Activated CD8-positive, alpha-beta T cell treated with anti-CD3 and anti-CD28 coated beads, Interleukin-2, amount 10 ng/mL, durations not matched to agents 7 days and 5 days (primary cell): ENCODE measurements at places on chromosomes 4 and X. TPM values are rescaled to one million over a fixed set of nuclear protein-coding genes. Genes with fewer than 3 reads are reported as not detected.

DNA sequence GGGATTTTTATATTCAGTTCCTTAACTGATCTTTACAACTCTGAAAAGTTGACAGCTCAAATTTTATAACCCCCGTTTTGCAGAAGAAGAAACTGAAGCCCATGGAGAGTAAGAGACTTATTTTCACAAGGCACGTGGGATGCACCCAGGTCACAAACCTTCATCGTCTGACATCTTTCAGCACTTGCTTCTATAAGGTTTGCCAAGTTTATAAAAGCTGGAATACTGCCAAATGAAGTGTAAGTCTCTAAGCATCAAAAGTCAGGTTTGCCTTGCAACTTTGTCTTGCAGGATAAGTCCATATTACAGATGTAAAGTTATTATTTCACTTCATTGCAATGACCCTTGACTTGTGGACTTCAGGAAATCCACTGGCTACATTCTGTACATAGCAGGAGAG, 6.3 kb upstream of the KCNIP4 start:
- no peak for DNase-seq

DNA sequence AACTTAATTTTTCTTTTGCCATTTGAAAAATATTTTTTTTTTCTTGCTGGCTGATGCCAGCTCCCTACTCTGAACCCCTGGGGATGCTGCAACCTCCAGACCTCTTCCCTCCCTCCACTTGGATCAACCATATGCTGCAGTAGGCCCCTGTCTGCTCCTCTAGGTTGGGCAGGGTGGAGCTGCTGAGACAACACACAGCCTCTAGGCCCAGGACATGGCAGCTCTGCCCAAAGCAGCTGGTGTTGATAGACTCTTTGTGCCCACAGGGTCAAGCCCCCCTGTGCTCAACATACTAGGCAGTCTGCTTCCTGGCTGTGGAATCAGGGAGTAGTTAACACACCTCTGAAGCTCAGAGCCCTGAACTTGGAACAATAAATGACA, 19.9 kb upstream of the CLNK start:
- DNase-seq: no peak

DNA sequence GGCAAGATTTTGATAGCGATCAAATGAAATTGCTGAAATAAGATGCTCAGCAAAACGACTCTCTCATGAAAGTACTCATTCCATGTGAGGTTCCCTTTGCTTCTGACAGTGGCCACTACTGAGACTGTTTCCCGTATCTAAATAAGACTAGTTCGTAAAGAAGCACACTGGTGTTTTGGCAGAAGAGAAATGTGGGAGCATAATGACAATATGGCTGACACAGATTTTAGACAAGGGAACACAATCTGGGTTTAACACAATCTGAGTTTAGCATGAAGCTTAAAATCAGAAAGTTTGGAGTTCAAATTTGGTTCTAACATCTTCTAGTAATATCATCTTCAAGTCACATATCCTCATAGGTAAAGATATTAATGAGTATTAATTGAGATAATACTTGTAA, 13.7 kb downstream of the GABRA4 start:
- no peak for DNase-seq

The JAKMIP1 gene
- 9.6 TPM for total RNA-seq

The TCEAL7 gene
- not detected for total RNA-seq

The SLC6A14 gene
- total RNA-seq: not detected

DNA sequence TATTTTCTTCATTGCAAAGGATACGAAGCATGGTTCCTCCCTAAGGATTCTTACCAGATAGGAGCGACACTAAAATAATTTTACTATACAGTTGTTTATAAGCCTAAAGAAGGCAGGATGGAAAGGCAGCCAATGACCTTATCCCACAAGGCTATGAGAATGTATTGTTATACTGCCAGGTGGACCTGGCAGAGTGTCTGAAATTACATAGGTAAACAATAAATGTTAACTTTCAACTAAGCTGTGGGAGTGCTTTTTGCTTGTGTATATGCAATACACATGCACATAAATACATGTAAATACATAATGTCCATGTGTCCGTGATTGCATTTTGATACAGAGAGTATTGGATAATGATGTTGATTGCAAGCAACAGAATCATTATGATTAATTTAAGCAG, 850.6 kb downstream of the CENPC start:
- DNase-seq: no peak

The CENPVL2 gene
- total RNA-seq: not detected
